ENCODE measurements at places on chromosomes 1 and 21.

DNA sequence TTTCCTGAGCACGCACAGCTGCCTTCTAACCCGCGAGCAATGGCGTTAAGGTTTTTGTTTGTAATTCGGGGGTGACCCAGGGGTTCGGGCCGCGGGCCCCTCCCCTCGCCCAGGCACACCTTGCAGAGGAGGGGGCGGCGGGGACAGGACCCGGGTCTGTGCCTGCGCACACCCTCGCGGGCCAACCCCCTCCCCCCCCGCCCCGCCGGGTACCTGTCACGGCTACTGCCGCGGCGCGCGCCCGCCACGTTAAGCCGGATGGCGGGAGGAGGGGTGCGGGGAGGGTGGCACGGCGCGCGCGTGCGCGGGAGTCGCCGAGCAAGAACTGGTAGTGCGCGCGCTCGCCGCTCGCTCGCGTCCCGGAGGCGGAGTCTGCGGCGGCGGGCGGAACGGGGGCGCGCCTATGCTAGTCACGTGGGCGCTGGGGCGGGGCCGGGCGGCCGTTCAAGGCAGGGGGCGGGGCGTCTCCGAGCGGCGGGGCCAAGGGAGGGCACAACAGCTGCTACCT is at the start of gene TPTE:
Gene TPTE, plus strand, starts transcription at position 493 of the 508 bp plus-strand sequence. CDS start 17,141 bp downstream, outside the sequence.
- DNase-seq: no peak

GRCh38 chr21:29092102-29092959 is 18.9 kb upstream of the CCT8 start:
- DNase-seq: no peak

DNA sequence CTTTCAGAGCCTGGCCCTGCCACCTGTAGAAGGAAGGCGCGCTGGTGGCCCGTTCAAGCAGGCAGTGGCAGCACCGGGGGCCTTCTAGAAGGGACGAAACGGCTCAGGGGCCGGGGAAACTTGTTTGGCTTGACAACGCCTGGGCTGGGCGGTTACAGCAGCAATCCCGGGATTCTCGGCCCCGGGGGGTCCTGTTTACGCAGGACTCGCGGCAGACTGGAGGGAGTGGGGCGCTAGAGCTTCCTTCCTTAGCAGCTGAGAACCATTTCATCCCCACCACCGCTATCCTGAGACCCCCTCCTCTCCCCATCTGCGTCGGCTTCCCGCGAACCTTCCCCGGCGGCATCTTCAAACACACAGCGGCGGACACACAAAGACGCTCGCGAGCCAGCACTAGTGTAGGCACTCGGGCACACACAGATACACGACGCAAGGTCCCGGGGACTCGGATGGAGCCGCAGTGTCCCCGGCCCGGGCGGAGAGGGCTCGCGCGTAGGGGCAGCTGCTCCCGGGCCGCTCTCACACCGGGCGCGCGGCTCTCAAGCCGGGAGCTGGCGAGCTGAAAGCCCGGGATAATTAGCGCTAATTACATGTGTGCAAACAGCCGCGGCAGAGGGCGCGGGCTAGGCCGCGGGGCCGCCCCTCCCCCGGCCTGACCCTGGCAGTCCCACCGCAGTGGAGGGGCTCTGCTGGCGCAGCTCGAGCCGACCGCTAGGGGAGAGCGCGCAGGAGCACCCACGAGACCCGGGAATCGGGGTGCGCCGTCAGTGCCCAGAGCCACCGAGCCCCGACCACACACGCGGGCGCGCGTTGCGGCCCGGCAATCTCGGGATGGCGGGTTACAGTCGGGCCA is 271.4 kb downstream of the FOXD2 start:
- no peak for DNase-seq

DNA sequence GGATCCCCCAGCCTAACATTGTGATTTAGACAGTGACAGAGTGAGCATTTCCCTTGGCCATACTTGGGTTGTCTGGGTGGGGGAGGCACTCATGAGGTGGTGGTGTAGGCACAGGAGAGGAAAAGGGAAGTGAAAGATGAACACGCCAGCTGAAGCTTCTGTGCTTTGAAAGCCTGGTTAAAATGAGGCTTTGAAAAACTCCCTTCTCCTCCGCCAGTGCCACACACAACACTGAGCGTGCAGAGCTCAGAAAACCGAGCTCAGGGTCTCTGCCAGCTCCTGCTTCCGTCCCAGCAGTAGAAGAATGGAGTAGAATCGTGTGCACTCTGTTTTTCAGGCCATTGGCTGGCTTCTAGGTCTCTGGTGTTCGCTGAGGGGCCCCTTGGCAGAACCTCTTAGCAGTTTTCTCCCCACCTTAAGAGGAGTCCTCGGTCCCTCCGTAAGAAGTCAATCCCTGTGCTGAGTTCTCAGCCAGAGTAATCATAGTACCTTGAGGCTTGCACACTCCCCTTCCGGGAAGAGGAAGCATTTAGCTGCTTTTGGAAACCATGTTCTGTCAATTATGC is 12.9 kb downstream of the PLEKHM2 start:
- DNase-seq: no peak

DNA sequence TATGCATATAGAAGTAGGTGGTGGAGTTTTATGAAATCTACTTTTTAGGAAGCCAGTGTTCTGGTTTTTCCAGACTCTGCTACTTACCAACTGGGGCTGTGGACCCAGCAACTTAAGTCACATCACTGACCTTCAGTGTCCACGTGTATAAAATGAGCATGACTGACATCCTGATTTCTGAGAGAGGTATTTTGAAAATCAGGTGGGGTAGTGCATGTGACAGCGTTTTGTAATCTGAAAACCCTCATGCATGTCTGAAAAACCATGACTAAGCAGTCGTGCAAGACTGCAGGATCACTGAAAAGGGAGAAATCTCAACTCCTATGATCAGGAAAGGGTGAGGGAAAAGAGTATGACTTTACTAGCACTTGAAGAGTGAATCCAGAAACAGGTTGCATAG is 26.1 kb downstream of the CR1L start:
- no peak for DNase-seq

GRCh38 chr1:3984586-3984985 is 84.5 kb upstream of the C1orf174 start:
- DNase-seq: no peak

DNA sequence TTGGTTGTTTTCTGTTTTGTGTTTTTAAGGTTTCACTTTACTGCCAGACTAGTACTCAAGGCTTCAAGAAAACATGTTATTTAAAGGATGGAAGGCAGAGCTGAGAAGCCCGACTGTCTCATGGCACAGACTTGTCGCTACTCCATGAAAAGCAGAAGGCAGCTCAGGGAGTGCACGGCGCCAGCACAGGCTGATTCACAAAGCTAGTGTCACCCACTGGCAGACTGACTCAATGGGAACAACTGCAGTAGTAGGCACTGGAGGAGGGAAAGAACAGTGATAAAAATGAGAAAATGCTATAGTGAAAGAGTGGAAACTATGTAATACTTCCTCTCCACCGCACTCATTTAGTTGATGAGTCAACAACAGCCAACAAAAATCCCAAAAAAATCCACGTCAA is 14.7 kb downstream of the HSF2BP start:
- no peak for DNase-seq

DNA sequence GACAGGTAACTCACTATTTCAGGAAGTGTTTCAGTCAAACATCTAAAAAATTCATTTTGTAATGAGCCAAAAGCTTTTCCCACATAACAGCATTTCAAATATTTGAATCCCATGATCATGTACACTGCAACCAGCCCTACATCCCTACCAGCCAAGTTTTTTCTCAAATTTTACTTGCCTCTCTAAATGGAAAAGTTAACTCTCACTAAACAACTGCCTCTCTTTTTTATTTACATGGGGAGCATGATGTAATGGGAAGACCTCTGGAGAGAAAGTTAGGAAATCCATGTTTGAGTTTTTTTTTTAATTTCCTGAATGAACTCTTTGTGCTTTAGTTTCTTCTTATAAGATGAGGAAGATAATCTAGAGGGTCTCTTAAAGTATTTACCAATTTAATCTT is 70.5 kb downstream of the TTLL7 start:
- no peak for DNase-seq

- no peak for DNase-seq
These were observed 1.0 kb downstream of the PLPP3 start for GRCh38 chr1:56578138-56578962.

DNA sequence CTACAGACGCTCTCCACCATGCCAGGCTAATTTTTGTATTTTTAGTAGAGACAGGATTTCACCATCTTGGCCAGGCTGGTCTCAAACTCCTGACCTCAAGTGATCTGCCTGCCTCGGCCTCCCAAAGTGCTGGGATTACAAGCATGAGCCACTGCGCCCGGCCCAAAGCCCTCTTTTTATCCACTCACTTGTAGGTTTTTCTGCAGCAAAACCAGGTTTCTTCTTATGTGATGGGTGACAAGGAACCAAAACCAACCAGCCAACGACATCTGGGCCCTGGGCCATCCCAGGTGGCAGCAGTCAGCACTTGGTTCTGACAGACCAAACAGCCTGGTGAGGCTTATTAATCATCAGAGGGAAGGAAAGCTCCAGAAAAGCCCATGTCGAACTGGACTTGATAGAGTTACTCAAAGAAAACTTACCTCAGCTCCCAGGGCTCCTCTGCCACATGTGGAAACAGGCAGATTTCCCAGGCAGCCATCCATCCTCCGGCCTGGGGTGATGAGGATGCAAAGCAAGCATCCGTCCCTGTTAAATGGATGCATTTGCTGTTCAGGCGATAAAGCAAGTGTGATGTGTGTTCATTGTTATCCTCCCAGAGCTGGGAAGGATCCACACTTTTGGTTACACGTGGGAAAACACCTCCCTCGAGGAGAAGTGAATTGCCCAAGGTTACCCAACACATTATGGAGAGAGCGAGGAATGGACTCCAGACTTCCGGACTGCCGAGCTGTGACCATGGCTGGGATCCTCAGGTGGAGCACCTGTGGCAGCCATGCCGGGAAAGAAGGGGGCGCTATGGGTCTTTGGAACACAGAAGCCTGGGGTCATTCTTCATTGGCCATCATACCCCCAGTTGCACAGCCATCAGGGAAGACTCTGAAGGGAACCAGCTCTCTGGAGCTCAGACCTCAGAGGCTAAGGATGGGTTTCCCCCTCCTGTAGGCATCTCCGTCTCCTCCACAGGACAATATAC is 118.8 kb downstream of the HUNK start:
- no peak for DNase-seq

DNA sequence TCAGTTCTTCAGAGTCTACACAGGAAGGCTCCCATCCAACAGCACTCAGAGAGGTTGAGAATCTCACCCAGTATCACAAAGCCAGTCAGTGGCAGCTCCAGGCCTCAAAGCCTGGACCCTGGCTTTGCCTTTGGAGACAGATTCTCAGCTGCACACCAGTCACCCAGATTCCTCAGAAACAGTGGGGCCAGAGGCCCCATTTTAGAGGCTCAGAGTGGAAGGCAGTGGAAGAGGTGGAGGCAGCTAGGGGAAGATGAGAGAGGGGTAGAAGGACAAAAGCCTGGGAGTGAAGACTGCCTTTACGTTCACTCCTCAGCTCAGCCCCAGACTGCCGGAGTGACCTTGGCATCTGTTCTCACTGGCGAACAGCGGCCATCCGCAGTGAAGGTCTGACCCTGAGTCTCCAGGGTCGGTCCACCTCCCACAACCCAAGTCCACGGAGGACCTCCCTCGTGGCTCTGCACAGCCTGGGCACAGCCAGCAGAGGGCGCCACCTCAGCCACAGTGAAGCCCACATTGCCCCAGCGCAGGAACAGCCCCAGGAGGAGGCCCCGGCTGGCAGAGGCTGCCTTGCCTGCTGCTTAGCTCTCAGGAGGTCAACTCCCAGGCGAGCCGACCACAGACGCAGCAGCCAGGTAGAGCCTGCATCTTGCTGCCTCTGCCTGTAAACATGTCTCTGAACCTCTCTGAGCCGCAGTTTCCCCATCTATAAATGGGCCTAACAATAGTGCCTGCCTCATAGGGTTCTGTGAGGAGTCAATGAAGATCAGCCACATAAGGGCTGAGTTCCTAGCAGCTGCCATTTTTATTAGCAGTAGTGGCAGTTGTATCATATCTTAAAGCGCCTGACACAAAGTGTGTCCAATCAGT is 5.9 kb upstream of the FNDC5 start:
- DNase-seq: no peak

DNA sequence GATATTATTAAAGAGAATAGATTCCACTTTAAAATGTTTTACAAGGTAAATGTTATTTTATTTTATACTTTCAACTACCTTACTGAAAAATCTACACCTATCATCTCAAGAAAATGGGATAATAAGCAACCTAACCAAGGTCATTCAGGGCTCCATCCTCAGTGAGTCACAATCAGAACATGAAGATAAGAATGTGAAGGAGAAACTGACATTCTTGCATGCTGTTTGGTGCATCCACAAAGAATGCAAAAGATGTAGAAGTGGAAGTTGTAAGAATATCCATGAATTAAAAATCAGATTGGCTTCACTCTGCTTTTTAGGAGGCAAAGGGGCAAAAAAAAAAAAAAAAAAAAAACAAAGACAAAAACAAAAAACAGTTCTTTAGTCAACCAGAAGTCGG is 6.5 kb downstream of the WARS2 start:
- DNase-seq: no peak

DNA sequence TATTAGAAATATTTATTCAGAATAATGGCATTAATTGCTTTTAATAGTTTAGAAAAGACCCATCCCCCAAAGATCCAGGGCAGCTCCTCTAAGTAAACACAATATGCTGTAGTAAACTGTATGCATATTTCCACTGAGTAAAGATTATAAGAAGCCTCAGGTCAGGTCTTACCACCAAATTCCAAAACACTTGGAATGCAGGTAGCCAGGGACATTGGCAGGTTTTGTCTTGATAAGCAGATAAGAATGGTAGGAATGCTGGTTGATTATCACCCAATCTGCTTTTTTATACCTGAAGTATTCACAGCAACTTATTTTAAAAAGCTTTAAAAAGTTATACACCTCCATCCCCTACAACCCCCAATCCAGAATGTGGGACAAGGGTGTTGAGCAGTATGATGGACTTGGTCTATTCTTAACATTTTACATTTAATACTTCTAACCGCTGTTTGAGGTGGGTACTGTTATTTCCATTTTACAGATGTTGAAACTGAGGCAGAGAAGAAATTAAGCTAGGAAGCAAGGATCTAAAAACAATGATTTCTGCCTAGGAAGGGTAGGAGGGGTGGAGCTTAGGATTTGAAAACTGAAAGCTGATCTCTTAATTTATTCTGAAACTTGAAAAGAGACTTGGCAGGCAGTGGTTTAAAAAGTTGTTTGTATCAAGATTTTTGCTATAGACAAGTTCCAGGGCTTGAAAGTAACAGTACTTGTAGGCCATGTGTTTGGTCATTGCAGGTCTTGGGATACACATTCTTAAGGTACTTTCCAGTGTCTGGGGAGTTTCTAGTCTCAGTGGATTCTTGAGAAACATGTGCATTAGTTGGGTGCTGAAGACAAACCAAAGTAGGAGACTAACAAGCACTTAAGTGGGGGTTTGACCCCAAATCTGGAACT is 15.6 kb upstream of the THEM4 start:
- no peak for DNase-seq

DNA sequence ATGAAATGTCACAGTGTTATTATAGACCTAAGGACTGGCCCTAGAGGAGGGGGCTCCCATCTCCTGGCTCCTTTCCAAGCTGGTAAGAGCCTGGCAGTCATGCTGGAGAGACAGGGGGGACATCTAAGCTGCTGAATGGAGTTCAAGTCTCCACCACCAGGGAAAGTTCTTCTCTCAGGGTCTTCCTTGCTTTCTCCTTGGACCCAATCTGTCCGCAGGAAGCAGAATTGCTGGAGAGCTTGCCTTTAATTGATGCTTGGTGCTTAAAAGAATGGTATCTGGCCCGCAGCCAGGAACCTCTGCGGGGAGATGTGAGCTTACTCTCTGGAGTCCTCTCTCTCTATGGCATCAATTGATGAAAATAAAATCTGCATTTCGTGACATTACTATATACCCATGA is 25.1 kb downstream of the IRF2BP2 start:
- DNase-seq: no peak

Data from activated T-cell treated with anti-CD3 and anti-CD28 coated beads for 4 hours (primary cell).